ENCODE measurements at places on chromosomes 7 and 10.
A peak's percentile ranks its signal among the peaks of the same experiment; 100 is the strongest.

DNA sequence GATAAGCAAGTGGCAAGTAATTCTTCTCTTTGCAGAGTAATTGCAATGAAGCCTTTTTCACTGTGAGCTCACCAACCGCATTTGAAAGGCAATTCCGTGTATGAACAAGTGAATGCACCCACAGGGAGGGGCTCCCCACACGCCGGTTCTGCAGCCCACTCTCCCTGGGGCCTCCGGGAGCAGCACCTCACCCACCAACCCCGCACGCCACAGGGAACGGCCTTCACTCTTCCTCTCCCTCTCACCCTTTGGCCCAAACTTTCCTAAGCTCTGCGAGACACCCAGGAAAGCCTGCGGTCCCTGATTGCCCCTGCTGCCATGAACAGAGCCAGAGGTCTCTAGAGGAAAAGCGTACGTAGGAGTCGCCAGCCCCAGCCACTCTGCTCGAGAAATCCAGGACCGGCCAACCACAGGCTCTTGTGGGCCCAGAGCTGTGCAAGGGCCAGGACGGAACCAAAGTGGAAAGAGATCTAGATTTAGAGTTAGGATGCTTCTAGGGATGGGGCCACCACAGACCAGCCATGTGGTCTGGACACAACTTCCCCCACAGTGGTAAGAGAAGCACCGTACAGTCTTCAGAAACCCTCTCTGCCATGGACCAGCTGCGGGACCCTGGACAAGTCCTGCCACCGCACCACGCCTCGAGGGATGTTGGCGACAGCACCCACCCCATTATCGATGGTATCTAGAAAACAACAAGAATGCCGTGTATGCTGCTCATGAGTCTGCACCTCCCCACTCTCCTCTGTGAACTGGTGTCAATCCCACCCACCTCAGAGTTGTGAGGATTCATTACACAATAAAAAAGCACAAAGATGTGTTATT, 3.6 kb downstream of the WDR86 start:
- DNase-seq, result no peak

DNA sequence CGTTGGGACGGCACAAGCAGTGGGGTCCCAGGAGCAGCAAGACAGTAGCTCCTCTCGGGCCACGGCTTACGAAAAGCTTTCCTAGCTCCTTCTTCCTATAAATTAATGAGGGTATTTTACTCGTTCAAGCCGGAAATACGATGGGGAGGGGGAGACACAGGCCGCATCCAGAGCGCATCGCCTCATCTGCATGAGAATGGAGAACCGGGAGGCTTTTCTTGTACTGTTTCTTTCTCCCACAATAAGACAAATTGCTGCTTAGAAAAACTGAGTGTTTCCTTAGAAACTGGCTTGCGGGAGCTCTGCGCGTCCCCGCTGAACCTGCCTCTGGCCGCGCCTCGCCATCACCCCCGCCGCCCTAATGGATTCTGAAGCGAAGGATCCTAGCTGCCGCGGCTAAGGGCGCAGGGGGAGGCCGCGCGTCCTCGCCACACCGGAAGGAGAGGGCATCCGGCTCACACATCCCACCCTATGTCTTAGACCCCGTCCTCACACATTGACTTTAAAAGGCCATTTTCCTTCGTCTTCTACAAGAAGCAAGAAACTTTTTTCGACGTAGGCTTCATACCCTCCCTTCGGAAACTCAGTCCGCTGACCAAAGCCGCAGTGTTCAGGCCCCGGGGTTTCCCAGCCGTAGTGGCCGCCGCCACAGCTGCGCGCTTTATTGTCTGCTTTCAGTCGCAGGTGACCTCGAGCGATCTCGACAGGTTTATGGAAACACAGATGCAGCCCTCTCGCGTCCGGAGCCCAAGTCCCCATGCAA, 8.8 kb downstream of the NXPH1 start:
- no peak for DNase-seq

DNA sequence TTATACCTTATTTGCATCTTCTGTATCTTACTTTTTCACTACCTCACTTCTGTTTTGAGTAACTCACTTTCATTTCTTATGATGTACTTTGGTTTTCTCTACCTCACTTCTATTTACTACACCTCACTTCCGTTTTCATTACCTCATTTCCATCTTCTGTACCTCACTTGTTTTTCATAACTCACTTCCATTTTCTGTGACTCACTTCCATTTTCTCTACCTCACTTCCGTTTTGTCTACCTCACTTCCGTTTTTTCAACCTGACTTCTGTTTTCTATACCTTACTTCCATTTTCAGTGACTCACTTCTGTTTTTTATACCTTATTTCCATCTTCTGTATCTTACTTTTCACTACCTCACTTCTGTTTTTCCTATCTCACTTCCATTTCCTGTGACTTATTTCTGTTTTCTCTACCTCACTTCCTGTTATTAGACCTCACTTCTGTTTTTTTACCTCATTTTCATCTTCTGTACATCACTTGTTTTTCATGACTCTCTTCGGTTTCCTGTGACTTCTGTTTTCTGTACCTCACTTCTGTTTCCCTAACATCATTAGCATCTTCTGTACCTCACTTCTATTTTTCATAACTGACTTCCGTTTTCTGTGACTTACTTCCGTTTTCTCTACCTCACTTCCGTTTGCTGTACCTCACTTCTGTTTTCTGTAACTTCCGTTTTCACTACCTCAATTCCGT, 493.1 kb upstream of the AKR1E2 start:
- no peak for DNase-seq

DNA sequence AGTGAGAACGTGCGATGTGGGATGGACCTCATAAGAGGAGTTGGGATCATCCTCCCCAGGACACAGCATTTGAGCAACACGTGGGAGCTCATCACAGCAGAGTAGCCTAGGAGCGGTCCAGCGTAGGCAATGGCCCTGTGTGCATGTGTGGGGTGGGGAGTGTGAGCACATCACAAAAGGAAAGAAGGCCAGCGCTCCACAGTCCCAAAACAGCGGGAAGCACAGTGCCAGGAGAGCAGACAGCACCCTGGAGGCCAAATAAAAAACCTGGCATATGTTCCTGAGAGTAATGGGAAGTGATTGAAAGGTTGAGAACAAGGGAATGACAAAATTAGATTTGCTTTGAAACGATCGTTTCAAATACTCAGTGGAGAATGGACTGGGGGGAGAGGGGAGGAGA, 226.0 kb downstream of the C7orf25 start:
- no peak for DNase-seq

GRCh38 chr10:117248750-117249465, 8.0 kb downstream of the SLC18A2 start:
- DNase-seq, result peak; percentile 13

DNA sequence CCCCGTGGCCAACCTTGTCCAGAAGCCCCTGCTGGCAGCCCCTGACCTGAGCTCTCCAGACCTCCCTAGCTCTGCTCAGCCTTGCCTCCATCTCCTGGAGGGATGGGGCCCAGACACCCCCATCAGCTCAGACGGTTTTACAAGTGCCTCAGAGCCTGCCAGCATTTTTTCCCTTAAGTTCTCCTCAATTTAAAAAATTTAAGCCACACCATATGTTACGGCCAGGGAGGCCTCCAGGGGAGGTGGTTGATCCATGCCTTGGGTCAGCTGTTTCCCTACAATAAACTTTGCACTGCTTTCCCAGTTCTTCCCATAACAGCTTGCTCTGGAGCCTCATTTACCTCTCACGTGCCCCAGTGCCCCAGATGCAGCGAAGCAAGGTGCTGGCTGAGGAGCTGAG, 143.5 kb downstream of the RGS10 start:
- DNase-seq, result peak; percentile 53

- DNase-seq, result peak; percentile 18
Observed at GRCh38 chr10:77911535-77912123, 14.9 kb downstream of the DLG5 start.
